ENCODE measurements at places on chromosomes 1 and 21.

GRCh38 chr1:205983925-205984725 lies 19.1 kb downstream of the RAB7B start:
- H3K36me3 ChIP-seq = no peaks in the 10 kb centered on the region
- H3K27ac ChIP-seq = no peak overlapping the region

GRCh38 chr21:33478935-33479678 lies 667 bp downstream of the TMEM50B start:
- peak overlapping the region; percentile 67 for H3K27ac ChIP-seq
- no peaks in the 10 kb centered on the region for H3K27me3 ChIP-seq
- H3K4me3 ChIP-seq = peak overlapping the region; percentile 79
- H3K4me1 ChIP-seq = no peaks in the 10 kb centered on the region

GRCh38 chr1:197862221-197862620 lies 40.2 kb upstream of the C1orf53 start:
- peaks cover 13% of the 10 kb centered on the region for H3K4me1 ChIP-seq
- no peak for DNase-seq
- no peaks in the 10 kb centered on the region for H3K27me3 ChIP-seq
- H3K36me3 ChIP-seq = no peaks in the 10 kb centered on the region

- no peaks in the 10 kb centered on the region for H3K27me3 ChIP-seq
- no peak overlapping the region for H3K27ac ChIP-seq
- H3K36me3 ChIP-seq = no peaks in the 10 kb centered on the region
Measured at GRCh38 chr1:230030122-230030821, 36.8 kb upstream of the GALNT2 start.

GRCh38 chr1:109969907-109970306 lies 14.7 kb upstream of the AHCYL1 start:
- H3K4me1 ChIP-seq = peaks cover 18% of the 10 kb centered on the region
- H3K36me3 ChIP-seq = no peaks in the 10 kb centered on the region
- H3K27me3 ChIP-seq = no peaks in the 10 kb centered on the region
- H3K4me3 ChIP-seq = no peak overlapping the region

DNA sequence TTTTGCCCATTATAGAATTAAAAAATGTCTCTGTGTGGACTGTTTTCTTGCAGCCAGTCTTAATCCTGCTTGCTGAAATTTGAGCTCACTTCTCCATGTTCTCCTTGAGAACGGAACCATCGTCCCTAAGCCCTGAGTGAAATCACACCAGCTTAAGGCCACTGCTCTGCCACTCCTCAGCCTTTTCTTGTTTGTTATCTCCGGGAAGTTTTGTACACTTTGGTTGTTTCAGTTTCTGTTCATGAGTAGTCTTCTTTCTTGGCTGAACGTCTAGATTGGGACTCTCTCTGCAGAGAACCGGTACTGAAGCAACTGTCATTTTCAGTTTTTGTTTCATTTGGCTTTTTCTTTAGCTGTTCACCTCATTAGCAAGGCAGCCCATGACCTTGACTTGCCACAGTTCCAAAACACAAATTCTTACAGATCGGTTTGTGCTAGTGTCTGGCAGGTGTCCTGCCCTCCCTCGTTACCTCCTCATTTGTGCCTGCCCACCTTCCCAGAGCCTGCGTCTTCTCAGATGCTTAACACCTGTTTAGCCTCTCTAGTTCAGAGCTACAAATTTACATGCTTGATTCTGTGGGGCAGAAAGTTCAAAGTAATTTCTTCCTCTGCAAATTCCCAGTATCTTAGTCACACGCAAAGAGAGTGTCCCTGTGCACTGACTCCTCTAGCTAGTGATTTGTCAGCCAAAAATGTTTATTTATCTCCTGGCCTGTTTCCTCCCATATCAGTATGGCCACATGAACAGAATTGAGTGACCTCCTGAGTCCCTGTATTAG lies 12.4 kb downstream of the PSEN2 start:
- peaks cover 10% of the 10 kb centered on the region for H3K4me1 ChIP-seq
- H3K27ac ChIP-seq = no peak overlapping the region
- H3K27me3 ChIP-seq = no peaks in the 10 kb centered on the region
- H3K36me3 ChIP-seq = peaks cover 22% of the 10 kb centered on the region

GRCh38 chr1:119766374-119766794 lies 2.3 kb downstream of the HMGCS2 start:
- DNase-seq = no peak
- H3K27me3 ChIP-seq = no peaks in the 10 kb centered on the region

GRCh38 chr1:93680420-93681100 lies 1.1 kb downstream of the BCAR3 start:
- H3K4me1 ChIP-seq = peaks cover 78% of the 10 kb centered on the region
- H3K27ac ChIP-seq = peak overlapping the region; percentile 99
- peak overlapping the region; percentile 95 for H3K4me3 ChIP-seq
- peaks cover 49% of the 10 kb centered on the region for H3K36me3 ChIP-seq

DNA sequence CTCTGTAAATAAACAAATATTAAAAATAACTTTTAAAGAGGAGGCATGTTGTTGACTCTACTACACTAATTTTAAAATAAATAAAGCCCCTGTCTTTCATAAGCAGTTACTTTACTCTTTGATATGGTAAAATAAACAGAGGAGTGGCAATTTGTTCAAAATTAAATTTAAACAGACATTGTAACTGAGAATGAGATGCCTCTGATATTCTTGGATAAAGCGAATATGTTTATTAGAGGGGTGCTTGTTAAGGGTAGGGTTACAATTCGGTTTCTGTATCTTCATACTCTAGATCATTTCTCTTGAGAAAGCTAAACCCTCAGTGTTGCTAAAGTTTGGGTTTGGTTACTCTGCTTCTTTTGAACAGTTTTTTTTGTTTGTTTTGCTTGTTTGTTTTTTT lies 19.6 kb downstream of the LPAR3 start:
- peaks cover 5% of the 10 kb centered on the region for H3K4me1 ChIP-seq
- no peaks in the 10 kb centered on the region for H3K27me3 ChIP-seq
- no peak for DNase-seq
- H3K4me3 ChIP-seq = no peak overlapping the region

GRCh38 chr1:42128499-42128898 lies 24.7 kb upstream of the GUCA2B start:
- no peak for DNase-seq
- H3K27ac ChIP-seq = no peak overlapping the region
- peaks cover 7% of the 10 kb centered on the region for H3K4me1 ChIP-seq
- no peak overlapping the region for H3K4me3 ChIP-seq
- H3K36me3 ChIP-seq = no peaks in the 10 kb centered on the region

- no peaks in the 10 kb centered on the region for H3K27me3 ChIP-seq
- peaks cover 8% of the 10 kb centered on the region for H3K4me1 ChIP-seq
Measured at GRCh38 chr1:8244304-8244703, 73.6 kb upstream of the SLC45A1 start.

DNA sequence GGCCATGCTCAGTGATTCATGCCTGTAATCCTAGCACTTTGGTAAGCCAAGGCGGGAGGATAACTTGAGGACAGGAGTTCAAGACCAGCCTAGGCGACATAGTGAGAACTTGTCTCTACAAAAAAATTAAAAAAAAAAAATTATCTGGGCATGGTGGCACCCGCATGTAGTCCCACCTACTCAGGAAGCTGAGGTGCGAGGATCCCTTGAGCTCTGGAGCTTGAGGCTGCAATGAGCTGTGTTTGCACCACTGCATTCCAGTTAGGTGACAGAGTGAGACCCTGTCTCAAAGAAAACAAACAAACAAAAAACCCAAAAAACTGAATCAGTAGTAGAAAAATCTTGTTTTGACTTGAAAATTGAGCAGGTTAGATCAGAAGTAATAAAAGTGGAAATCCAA lies 67.1 kb upstream of the IPO9 start:
- H3K36me3 ChIP-seq = no peaks in the 10 kb centered on the region
- DNase-seq = no peak
- H3K4me1 ChIP-seq = peaks cover 13% of the 10 kb centered on the region
- no peak overlapping the region for H3K4me3 ChIP-seq

Data from PC-3 (cell line).